ENCODE measurements at places on chromosomes 1 and 21.

DNA sequence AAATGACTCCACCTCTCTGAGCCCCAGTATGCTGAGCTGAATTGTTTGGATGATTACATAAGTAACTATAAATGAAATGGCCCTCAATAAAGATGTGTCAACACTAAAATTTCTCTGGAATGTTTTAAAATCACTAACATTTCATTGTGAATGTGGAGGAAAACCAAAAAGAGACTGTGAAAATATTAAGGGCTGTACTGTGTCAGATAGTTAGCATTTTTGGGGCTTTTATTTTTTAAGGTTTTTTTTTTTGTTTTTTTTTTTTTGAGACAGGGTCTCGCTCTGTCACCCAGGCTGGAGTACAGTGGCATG is 6.3 kb downstream of the MYOC start:
- DNase-seq, result no peak

DNA sequence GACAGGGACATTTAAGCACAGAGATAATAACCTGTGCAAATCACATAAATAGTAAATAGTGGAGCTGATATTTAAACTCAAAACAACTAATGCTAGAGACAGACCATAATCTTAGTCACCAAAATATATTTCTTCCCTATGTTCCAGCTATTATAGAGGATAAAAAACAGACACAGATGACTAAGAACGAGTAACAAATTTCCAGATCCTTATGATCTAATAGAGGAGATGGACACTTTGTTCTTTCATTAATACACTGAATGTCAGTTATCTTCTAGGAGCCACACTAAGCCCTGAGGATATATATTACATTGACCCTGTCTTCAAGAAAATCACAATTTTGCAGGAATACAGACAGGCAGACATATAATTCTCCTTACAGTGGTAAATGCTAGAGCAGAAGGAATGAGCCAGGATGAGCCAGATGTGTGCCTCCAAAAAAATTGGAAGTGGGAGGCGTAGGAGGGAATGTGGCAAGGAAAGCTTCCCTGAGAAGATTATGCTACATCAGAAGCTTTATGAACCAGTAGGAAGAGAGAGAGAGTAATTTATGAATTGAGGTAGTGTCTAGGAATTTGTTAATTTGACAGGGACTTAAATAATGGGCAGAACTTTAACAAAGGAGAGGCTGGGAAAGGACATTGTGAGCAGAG is 395.4 kb upstream of the BEND5 start:
- no peak for DNase-seq

GRCh38 chr1:193700710-193701355 is 514.4 kb upstream of the B3GALT2 start:
- DNase-seq, result no peak

DNA sequence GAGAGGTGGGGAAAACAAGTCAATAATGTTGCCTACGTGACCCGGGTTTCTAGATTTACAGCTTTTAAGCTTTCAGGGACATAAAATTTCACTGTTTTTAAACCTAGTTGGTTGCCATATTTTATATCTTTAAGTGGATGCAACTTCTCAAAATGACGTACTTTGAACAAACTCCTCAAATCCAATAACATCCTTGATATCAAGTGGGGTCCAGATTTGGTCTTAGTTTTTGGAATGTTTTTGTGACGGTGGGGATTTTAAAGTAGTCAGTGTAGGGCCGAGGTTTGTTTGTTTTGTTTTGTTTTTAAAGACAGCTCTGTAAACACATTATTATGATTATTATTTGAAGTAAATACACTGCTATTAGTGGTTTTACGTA is 453 bp downstream of the CDKN2C start:
- DNase-seq, result no peak

DNA sequence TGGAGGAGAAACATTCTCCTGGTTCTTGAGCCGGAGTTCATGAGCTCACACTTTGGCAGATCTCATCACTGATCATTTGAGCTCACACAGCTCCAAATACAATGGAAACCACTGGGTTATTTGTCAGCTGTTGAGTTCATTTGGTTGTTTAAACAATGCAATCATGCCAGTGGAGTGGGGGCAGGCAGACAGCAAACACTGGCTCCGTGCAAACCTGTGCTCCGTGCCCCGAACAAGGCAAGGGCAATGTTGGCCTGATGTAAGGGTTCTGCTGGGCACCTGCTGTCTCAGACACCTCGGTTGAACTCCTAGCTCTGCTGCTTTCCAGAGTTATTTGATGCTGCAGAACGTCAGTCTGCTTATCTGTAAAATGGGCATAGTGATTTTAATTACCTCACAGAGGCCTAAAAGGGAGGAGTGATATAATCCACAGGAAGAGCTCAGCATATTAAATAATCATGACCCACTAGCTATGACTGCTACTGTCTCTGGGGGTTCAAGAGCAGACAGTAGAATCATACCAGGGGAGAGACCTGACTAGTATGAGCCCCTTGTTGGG is 20.0 kb upstream of the CLIC6 start:
- no peak for DNase-seq

GRCh38 chr21:46110499-46111192 is 12.7 kb downstream of the COL6A2 start:
- no peak for DNase-seq

- DNase-seq, result peak; percentile 54
These were observed 3.0 kb downstream of the GPN2 start for GRCh38 chr1:26887125-26887524.

DNA sequence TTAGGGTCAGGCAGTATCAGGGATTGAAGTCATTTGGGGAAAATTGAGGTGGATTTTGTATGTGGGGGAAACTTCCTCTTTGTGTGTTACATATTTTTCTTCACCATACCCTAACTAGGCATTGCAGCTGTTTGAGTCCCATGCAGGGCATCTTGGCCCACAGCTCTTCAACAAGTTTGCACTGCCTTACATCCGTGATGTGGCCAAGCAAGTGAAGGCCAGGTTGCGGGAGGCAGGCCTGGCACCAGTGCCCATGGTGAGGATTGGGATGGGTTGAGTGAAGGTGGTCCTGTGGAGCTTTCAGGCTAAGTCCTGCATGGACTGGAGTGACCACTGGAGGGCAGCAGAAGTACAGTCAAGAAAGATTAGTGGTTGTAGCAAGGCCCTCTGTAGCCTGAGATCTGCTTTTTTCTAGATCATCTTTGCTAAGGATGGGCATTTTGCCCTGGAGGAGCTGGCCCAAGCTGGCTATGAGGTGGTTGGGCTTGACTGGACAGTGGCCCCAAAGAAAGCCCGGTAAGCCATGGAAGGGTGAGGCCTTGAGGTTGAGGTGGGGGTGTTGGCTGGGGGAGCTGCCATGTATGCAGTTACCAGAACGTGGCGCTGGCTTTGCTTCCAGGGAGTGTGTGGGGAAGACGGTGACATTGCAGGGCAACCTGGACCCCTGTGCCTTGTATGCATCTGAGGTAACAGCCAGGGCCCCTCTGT is 2.4 kb downstream of the UROD start:
- DNase-seq, result peak; percentile 90

- DNase-seq, result no peak
These were observed 1361.7 kb upstream of the B3GALT2 start for GRCh38 chr1:194548071-194548470.

GRCh38 chr1:182493063-182493462 is 43.1 kb downstream of the RGSL1 start:
- no peak for DNase-seq

DNA sequence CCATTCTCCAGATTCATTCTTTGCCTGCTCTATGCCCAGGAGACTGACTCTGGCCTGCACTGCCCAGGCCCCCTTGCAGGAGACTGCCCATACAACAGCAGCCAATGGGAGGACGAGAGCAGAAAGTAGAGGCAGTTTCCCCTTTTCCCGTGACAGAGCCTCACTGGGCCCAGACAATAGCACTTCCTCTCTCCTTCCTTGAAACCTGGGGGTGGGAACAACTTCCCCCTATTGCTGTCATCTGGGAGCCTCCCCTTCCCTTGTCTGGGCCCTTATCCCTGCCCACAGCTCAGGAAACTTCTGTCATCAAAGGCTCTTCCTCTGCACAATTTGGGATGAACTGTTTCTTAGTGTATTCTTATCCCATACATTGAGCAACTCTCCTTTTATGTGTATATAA is 60.8 kb upstream of the KCNJ15 start:
- DNase-seq, result no peak
